ENCODE measurements at places on chromosomes 3 and 15.

GRCh38 chr3:2915826-2916225, 194.3 kb downstream of the IL5RA start:
- no peak for DNase-seq

- no peak for DNase-seq
Observed at GRCh38 chr15:32952901-32953532, 235.2 kb downstream of the GREM1 start.

DNA sequence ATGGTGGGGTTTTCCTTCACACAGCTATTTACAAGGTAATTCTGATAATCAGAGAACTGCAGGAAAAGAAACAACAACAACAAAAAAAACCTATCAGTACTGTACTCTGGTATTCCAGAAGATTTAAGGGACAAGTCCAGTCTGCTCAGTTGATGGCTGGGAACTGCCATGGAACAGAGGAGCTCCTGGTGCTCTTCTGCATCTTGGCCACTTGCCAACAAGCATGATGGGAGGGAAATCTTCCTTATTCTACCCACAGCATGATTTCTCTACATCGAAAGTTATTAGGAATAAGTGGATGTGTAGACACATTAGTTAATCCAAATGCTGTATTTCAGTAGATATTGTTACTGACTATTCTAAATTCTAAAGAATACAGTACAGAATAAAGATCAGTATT, 51.7 kb downstream of the RASGRP1 start:
- no peak for DNase-seq

GRCh38 chr15:71359246-71359645, 244.0 kb downstream of the THSD4 start:
- no peak for DNase-seq

GRCh38 chr3:143414571-143415253, 295.1 kb downstream of the CHST2 start:
- no peak for DNase-seq

- no peak for DNase-seq
Observed at GRCh38 chr3:141486496-141486745, 406 bp upstream of the RASA2 start.

GRCh38 chr15:77634266-77634962, 1.7 kb upstream of the LINGO1 start:
- DNase-seq = peak; percentile 38

DNA sequence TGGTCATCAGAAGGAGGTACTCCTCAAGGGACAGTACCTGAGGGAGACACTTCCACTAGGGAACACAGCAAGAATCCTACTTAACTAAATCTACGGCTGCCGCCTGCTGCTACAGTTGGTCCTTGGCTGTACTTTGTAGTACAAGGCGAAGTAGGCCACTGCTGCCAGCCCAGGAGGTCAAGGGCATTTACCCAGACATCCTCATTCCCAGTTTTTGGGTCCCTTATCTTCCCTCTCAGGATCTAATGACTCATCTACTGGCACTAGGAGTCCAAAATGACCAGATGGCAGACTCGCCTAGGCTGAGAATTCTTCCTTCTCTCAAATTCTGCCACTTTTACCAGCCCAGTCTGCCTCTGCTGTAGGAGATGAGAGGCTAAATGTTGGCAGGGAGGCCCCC, 27.1 kb upstream of the LAMP3 start:
- DNase-seq = no peak
